ENCODE measurements at places on chromosomes 12 and 14. TPM values are rescaled to one million over a fixed set of nuclear protein-coding genes. Genes with fewer than 3 reads are reported as not detected.

SOCS4 gene
- total RNA-seq: 52.4 TPM

TRPV4 gene
- 0.92 TPM for total RNA-seq

SLC39A2 gene
- not detected for total RNA-seq

PFDN5 gene
- 522 TPM for total RNA-seq

MFAP5 gene
- not detected for total RNA-seq

SERPINA3 gene
- total RNA-seq: 2.5 TPM

GNG2 gene
- 424 TPM for total RNA-seq

CHGA gene
- total RNA-seq: 59.1 TPM

IGF1 gene
- total RNA-seq: 12.0 TPM

Data from diencephalon (tissue), 1 donor.